T1000 (cell line): ENCODE measurements at places on chromosomes 16 and 17.

GRCh38 chr17:80498242-80498919, 22.0 kb upstream of the NPTX1 start:
- DNase-seq, result peak; percentile 12

- DNase-seq, result peak; percentile 82
These were observed 25.6 kb downstream of the ITGB3 start for GRCh38 chr17:47279062-47279801.

DNA sequence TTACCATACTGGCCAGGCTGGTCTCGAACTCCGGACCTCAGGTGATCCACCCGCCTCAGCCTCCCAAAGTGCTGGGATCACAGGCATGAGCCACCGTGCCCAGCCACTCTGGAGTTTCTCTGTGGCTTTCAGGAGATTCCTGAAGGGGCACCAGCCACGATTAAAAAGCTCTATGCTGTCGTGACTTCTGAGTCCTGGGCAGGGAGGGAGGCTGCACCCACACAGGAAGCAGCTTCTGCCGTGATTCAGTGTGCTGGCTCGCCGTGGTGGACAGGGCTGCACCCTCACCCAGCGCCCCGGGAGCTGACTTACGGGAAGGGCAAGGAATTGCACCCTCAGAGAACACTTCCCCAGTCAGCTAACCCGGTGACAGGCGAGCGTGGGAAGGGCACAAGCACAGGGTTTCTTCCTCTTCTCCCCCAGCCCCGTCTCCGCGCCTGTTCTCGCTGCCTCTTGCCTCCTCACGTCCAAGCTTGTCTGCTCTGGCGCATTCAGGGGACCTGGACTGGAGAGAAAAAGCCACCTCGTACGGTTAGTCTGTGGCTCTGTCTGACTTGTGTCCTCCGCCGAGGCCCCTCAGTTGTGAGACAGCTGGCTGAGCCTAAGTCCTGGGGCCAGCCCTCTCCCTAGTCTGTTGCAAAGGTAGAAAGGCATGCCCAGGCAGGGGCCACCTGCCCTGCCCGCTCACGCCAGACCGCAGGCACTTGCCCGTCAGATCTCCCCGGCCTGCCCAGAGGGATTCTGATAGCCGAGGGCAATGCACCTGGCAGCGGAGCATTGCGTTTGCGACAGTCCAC, 145.0 kb downstream of the SEC14L1 start:
- peak; percentile 72 for DNase-seq

DNA sequence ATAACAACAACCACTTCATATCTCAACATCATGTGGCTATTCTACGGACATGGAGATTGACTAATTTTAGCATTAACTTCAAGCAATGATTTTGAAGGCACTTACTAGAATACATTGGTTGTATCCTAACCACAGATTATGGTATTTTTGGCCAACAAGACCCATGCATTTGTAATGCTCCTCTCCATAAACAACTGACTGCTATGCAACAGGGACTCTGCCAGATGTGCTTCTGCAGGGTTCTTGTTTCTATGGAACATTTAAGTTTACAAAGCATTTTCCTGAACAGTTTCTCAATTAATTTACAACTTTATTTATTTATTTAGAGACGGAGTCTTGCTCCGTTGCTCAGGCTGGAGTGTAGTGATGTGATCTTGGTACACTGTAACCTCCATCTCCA, 178.0 kb downstream of the PARN start:
- no peak for DNase-seq
